Glomerular endothelial cell (primary cell): ENCODE measurements at places on chromosomes 5 and 9. TPM values are rescaled to one million over a fixed set of nuclear protein-coding genes. Genes with fewer than 3 reads are reported as not detected.

RGS14 gene
- total RNA-seq: 9.8 and 12.8 TPM in 2 replicates

NR6A1 gene
- total RNA-seq: 0.10 and 1.3 TPM in 2 replicates

BTNL8 gene
- not detected in 2 replicates for total RNA-seq

GOLGA2 gene
- total RNA-seq: 62.4 and 138 TPM in 2 replicates

CTXN3 gene
- not detected in 2 replicates for total RNA-seq

RAPGEF6 gene
- 7.3 and 12.5 TPM in 2 replicates for total RNA-seq

GRCh38 chr5:140341591-140341990, 4.8 kb downstream of the HBEGF start:
- no peak for DNase-seq

GRCh38 chr5:2136728-2137333, 254.1 kb upstream of the IRX4 start:
- DNase-seq: no peak

DNA sequence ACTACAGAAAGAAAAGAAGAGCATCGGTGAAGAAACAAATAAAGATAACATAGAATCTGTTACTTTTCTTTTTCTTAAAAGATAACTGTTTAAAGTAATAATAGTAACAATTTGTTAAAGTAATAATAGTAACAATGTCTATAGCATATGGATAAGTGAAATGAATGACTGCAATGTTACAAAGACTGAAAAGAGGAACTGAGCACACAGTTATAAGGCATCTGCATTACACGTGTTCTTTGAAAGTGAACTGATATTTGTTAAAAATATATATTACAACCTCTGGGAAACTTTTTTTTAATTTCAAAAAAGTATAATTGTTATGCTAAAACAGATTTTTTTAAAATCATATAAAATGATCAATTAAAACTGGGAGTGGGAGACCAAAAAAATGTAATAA, 88.4 kb upstream of the FST start:
- DNase-seq: no peak

GRCh38 chr9:114929201-114929600, 1.2 kb downstream of the TNFSF8 start:
- DNase-seq: no peak

GRCh38 chr9:77180056-77180455, 2.7 kb downstream of the VPS13A start:
- no peak for DNase-seq

DNA sequence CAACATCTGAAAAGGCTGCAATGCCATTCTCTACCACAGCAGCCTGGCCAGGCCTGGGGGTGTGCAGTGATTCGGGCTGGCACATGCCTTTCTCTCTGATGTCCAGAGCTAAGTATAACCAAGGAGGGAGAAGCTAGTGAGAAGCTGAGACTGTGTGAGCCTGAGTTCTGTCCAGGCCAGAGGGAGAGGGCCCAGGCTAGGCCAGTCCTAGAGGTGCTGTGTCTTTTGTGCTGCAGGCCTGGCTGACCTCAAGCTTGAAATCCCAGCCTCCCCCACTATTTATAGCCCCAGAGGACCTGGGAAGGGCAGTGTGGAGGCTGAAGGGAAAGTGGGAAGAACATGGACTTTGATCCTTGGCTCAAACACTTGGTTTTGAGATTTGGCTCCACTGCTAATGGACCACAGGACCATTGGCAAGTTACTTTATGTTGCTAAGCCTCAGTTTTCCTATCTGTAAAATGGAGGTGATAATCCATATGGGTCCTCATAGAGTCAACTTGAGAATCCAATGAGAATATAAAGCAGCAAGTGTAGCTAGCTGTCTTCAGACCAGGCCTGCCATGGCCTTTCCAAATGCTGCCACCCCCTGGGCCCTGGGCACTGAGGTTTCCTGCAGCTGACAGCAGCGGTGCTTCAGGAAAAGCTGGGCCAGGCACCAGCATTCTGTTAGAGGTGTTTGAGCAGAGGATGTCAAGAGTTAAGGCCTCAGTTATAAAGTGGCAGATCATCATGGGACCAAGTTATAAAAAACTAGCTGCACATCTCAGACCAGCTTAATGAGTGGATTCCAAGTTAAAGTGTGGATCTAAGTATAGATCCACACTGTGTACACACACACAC, 21.1 kb downstream of the BNIP1 start:
- no peak for DNase-seq

DNA sequence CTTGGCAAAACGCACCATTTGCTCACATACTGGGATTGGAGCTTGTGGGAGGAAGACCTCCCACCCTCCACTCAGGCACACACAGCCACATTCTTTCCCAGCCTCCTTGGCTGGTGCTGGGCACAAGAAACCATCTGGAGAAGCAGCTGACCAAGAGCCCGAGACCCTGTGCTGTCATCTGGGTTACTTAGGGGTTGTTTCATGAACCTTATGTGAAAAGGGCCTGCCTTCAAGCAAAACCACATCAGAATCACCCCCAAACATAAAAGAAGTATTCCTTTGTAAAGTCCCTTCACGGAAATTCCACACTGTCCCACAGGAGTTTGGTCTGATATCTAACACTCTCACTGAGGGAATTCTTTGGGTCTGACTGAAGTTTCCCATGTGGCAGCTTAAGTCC, 172.1 kb downstream of the NR3C1 start:
- DNase-seq: no peak

DNA sequence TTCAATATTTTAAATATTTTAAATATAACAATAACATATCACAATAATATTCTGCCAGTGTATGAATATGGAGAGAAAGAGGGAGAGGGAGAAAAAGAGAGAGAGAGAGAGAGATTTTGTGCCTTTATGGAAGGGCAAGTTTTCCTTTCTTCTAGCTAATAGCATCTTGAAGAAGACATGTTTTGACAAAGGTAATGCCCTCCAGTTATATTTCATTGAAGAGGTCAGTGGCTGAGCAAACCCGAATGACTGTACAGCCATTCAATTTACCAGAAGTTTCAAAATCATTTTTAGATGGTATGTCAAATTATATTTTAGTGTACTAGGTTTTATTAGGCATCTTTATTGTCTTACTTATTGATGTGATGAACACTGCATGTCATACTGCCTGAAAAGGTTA, 139.3 kb downstream of the EMB start:
- no peak for DNase-seq

DNA sequence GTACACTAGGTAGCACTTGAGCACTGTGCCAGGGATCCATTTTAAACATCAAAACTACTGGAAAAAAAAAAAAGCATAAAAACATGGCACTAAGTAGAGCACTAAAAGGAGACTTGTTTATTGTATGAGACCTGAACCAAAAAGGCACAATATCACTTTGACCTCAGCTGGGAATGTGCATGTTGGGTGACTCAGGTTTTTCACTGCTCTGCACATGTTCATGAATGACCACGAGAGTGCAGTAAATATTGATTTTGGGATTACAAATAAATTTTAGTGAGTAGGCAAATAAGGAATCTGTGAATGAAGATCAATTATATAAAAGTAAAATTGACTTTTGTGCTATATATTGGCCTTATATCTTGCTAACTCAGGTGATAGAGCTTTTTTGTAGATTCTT, 11.8 kb downstream of the RMI1 start:
- DNase-seq: no peak

DNA sequence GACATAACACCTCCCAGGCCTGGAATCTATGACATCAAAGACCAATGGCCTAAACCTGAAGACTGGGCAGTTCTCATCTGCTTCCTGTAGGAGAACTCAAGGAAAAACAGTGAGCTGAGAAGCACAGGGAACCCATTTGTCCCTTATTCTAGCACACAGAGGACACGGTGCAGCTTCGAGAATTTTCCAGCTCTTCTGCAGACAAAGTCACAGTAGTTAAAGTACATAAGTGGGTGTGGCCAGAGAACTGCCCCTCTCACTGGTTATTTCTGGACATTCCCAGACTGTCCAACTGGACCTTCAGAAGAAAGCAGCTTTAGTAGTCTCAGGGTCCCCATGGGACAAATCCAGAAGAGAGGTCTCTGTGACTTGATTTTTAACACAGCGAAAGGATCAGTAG, 114.6 kb downstream of the KLHL3 start:
- no peak for DNase-seq

DNA sequence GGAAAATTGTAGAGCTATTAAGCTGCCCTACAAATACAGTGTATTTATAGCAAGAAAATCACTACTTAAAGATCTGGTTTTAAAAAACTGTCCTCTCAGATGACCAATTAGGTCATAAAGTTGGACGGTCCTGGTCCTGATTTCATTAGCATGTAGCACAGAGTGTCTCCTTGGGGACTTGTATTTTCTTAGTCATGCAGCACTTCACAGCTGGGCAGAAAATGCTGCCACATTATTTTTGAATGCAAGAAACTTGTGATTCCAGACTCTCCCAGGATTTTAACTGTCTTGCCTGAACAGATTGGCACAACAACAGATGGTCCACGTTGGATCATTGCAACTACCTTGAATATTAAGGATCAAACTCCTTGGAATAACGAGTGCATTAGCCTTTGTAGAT, 348.1 kb upstream of the SGCD start:
- no peak for DNase-seq

DNA sequence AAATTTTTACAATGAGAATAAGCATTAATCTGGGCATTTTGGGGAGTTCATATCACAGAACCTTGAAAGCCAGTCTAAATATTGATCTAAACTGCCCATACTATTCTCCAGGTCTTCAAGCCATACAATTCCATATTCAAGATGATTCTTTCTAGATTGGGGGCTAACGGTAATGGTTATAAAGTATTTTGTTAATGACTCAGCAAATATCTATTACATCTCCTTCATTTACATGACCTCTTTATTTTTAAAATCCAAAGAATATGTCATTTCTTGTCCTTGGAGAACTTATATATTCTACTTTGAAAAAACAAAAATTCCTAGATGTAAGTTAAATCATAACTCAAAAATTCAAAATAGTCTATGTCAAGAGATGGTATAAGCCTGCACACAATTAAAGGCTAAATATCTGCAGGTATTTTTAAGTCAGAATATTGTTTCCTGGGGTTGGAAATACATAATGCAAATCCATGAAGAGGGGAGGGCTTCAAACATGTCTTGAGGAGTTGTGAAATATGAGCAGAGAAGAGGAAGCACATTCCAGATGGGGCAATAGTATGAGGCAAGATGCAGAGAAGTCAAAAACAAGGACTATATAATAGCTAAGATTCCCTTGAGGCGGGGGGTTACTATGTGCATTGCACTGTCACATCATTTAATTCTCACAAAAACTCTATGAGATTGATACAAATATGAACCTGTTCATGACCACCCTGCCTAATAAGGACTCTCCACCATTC, 526.4 kb downstream of the NR2F1-AS1 start:
- DNase-seq: no peak

DNA sequence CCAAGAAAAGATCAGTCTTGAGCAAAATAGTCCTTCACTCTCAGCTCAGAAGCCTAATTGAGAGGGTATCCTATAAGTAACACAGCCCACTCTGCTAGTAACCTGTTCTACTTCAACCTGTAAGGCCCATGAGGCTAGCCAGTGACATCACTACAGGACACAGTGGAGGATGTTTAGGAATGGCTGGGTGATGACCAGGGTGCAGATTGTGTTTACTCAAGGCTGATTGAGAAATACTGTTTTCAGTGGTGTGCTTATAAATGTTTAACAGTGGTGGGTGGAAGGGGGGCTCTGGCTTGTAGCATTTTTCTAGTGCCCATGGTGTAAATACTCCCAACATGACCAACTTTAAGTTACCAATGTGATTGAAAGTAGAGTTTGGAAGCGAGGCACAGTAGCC, 159.8 kb upstream of the CCDC152 start:
- DNase-seq: no peak
